Aorta (tissue), 5 donors: ENCODE measurements at places on chromosomes 3 and 15.

DNA sequence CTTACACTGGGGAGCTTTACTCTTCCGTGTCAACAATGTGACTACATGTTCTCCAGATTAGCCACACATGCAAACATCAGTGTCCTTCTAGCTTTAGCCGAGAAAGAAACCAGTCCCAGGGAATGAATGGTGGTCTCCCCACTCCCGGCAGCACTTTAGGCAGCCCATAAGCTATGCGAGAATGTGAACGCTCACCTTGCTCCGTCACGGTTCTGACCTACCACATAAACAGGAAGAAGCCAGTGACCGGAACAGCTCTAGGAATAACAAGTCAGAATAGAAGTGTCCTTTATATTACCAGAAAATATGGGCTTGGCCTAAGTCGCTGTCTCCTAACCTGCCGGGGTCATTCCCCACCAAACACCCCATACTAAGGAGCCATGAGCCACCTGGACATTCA, 98.0 kb upstream of the ABHD17C start:
- no peak overlapping the region for H3K4me3 ChIP-seq
- no peaks in the 10 kb centered on the region for H3K36me3 ChIP-seq
- H3K4me1 ChIP-seq = no peaks in the 10 kb centered on the region
- H3K27ac ChIP-seq = no peak overlapping the region
- no peaks in the 10 kb centered on the region for H3K27me3 ChIP-seq

DNA sequence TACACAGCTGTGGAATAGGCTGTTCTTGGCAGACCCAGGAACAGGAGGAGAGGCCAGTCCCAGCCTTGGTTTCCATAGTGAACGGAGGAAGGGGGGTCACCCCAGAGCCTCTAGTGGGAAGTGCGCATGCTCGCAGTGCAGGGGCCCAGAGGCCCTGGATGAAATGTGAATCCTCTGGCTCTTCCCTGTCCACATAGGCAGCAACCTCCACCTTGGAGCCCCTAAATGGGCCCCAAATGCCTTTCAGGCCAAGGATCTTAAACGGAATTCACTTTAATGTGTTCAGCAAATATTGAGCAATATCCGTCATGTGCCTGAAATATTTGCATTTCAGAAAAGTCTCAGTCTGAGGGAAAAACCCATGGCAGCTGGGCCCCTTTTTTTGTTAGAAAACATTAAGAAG, 3.3 kb upstream of the NDN start:
- H3K36me3 ChIP-seq = no peaks in the 10 kb centered on the region
- no peak overlapping the region for H3K4me3 ChIP-seq

- no peak overlapping the region for H3K4me3 ChIP-seq
- no peaks in the 10 kb centered on the region for H3K27me3 ChIP-seq
- no peaks in the 10 kb centered on the region for H3K36me3 ChIP-seq
- no peaks in the 10 kb centered on the region for H3K4me1 ChIP-seq
Measured at GRCh38 chr15:97215629-97216028, 744.9 kb upstream of the ARRDC4 start.

DNA sequence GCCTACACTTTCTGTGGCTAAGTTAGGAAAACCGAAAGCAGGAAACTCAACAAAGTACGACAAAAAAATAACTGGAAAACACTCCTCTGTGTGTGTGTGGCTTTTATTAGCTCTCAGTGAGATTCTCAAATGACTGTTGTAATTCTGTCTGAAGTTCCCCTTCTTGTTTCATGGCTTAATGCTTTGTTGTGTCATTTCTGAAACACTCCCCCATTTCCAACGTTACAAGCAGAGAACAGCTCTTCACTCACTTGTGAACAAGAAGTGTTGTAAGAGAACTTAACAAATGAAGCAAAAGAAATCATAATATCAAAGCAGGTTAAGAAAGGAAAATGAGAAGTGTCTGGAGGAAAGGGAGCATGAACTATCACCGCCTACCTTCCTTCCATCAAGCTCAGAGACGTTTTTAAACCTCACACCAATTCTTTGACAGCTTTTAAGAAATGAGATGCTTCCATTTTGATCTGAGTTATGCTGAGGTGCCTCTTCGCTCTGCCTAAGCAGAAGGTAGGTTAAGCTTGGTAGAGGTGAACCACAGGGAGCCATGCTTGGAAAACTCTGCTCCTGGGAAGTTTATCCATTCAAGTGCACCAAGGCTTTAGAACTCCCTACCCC, 12.4 kb upstream of the SEC62 start:
- no peak for DNase-seq
- H3K4me1 ChIP-seq = no peaks in the 10 kb centered on the region
- H3K36me3 ChIP-seq = no peaks in the 10 kb centered on the region
- no peak overlapping the region for H3K4me3 ChIP-seq
- no peak overlapping the region for H3K27ac ChIP-seq
- no peaks in the 10 kb centered on the region for H3K27me3 ChIP-seq

DNA sequence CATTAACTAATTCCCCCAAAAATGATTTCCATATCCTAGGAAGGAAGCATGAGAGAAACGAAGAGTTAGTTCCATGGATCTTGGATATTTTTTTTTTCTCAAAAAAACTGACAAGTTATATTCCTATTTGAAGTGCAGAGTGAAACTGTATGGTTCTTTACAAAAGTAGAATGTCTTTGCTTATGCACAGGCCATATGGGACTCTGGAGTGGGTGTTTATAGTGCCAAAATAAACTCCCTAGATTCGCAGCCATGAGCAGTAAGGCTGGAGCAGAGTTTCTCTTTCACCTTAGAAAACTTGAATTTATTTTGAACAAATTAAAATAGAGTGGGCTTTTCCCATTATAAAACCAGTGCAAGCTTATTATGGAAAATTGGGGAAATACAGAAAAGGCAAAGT, 239.7 kb downstream of the PDCD6IP start:
- no peak for DNase-seq
- no peaks in the 10 kb centered on the region for H3K27me3 ChIP-seq
- no peaks in the 10 kb centered on the region for H3K36me3 ChIP-seq
- H3K4me3 ChIP-seq = no peak overlapping the region
- H3K27ac ChIP-seq = no peak overlapping the region

DNA sequence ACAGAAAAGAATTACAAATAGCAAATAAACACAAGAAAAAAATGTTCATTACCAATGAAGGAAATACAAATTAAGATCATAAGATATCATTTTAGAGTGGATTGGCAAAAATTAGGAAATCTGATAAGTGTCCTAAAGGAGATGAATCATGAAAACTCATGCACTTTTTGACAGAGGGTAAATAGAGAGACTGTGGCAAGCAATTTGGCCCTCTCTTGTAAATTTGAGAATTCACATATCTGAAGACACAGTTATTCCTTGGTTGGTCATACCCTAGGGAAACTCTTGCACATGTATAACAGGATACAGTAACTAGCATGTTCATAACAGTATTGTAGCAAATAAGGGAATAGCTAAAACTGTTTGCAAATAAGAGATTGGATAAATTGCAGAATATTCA, 246.0 kb upstream of the GADL1 start:
- no peaks in the 10 kb centered on the region for H3K4me1 ChIP-seq
- H3K36me3 ChIP-seq = no peaks in the 10 kb centered on the region
- no peak for DNase-seq
- H3K27me3 ChIP-seq = no peaks in the 10 kb centered on the region
- H3K27ac ChIP-seq = no peak overlapping the region
- H3K4me3 ChIP-seq = no peak overlapping the region

DNA sequence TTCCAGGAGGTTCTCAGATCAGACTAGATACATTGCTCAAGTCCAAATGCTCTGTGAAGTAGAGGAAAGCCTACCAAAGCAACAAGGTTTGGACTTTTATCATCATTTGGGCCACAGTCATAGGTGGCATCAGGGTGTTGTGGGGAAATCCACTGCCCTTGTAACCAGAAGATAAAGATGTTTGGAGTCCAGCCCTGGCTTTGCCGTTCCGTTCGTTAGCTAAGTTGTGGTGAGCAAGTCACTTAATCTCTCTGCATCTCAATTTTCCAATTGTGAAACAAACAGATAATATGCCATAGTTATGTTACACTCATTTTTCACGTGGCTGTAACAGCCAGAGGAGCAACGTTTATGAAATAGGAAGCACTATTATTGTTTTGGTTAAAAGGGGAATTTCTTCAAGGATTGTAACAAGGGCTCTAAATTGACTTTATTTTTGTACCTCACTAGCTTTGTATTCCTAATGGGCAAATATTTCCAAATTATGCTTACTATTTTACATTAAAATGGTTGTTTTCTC, 125.6 kb downstream of the CD47 start:
- no peaks in the 10 kb centered on the region for H3K4me1 ChIP-seq
- no peaks in the 10 kb centered on the region for H3K36me3 ChIP-seq
- no peak overlapping the region for H3K4me3 ChIP-seq
- no peak overlapping the region for H3K27ac ChIP-seq
- DNase-seq = no peak
- H3K27me3 ChIP-seq = no peaks in the 10 kb centered on the region

DNA sequence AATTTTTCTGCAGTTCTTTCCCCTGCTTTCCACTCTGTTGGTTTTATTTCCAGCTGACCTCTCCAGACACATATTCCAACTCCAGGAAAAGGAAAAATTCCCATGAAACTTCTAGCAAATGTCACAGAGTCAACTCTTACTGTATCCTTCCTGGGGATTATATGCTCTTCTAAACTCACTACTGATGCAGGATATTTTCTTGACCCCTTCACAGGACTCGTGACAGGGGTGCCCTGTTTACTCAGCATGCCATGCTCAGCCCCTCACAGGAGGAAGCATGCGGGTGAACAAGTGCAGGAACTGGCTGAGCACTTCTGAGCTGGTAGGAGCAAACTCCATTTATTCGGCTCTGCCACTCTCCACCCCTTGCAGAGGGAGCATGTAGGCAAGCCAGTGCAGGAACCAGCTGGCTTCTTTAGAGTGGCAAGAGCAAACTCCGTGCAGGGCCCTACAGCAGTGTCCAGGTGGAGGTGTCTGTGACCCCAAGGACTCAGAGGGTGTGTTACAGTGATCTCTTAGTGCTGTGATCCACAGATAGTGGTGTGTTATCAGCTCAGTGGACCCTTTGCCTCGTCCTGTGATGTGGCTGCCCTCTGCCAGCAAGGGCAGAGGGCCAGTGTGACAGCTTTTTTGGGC, 413.6 kb upstream of the GRM7 start:
- H3K27ac ChIP-seq = no peak overlapping the region

- H3K4me3 ChIP-seq = no peak overlapping the region
- DNase-seq = no peak
- H3K4me1 ChIP-seq = no peaks in the 10 kb centered on the region
Measured at GRCh38 chr3:66041116-66041515, 2.4 kb upstream of the MAGI1 start.

DNA sequence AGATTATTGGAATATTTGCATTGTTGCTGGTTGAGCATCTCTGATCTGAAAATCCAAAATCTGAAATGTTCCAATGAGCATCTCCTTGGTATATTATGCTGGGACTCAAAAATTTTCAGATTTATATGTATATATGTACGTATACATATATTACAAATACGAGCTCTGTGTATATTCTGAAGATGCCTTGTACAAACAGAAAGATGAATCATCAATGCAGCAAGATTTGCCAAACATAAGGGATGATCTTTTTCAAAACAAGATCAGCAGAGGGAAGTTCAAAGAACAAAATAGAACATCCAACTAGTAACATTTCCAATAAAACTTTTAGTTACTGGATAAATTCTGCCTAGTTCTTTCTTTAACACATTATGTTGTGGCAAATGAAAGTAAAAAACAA, 42.5 kb downstream of the HERC1 start:
- H3K4me1 ChIP-seq = no peaks in the 10 kb centered on the region
- H3K4me3 ChIP-seq = no peak overlapping the region
- no peaks in the 10 kb centered on the region for H3K36me3 ChIP-seq
- no peak overlapping the region for H3K27ac ChIP-seq
